ENCODE measurements at places on chromosomes 5 and 9.

GRCh38 chr9:35028341-35028740 lies 38.8 kb downstream of the DNAJB5 start:
- DNase-seq = no peak

- DNase-seq = peak; percentile 18
Measured at GRCh38 chr5:14663734-14664269, 716 bp upstream of the OTULIN start.

- DNase-seq = no peak
Measured at GRCh38 chr9:7936163-7936562, 136.6 kb upstream of the DMAC1 start.

- DNase-seq = peak; percentile 79
Measured at GRCh38 chr5:10761185-10761932, at the start of gene DAP. TSS of gene DAP (minus strand) at chr5:10761234. CDS start at chr5:10761068, 166 bp downstream.

DNA sequence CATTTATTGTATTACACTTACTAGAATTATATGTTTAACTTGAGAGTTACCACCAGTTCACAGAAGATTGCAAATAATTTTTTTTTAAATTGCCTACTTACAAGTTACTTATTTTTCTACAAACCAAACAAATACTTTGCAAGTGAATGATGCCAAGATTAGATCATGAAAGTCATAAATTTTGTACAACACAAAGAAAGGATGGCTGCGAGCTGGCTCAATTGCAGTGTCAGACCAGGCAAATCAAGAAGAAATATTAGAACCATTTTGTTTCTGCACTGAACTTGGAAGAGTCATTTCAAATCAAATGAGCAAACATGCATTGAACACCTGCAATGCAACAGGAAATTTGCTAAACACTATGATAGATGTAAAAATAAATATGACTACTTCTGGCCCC lies 97.3 kb downstream of the PLCXD3 start:
- no peak for DNase-seq

DNA sequence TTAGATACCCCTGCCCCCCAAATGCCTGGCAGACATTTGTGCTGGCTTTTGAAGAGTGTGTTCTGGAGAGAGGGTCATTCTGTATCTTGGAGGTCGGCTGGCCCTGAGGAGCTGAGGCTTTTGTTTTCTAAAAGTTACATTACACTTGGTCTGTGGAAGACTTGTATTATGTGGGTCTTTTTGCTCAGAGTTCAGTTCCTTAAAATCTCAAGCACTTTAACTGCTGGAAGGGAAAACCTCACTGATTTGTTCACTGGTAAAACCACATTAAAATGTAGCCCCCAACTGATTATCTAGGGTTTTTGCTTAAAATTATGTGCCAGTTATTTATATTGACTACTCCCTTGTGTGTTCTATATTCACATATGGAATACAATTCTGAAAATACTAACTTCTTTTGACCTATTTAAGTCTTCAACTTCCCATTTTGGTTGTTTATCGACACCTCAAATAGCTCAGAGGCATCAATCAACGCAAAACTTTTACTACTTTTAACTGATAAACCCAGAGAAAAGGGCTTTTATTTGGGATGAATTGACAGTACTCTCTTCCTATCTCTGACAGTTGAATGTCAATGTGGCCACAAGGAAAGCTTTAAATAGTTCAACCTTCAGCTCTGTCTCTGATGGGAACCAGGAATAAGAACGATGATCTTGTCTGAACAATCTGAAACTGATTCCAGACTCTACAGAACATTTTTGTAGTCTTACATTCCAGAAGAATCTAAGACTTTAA lies 54.0 kb upstream of the MAP3K1 start:
- DNase-seq = no peak

DNA sequence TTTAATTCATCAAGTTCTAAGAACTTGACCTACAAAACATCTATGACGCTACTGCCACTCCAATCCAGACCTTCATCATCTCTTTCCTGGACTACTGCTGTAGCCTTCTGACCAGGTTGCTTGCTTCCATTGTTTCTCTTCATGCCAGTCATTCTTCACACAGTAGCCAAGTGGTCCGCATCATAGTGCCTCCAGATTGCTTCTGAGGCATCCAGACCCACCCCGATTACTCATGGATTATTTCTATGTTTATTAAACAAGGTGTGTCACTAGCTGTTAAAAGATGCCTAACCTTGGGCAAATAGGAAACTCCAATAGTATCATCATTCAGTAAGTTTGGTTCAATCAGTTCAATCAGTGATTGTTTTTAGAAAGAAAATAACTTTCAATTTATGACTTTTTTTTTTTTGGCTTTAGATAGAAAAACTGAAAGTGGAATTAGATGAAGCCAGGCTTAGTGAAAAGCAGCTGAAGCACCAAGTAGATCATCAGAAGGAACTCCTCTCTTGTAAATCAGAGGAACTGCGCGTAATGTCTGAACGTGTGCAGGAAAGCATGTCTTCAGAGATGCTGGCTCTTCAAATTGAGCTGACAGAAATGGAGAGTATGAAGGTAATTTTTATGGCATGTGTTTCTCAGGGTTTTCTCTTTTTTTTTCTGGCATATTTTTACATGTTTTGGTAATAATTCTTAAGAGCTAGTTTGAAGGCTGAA lies 9.5 kb downstream of the SPDL1 start:
- no peak for DNase-seq

DNA sequence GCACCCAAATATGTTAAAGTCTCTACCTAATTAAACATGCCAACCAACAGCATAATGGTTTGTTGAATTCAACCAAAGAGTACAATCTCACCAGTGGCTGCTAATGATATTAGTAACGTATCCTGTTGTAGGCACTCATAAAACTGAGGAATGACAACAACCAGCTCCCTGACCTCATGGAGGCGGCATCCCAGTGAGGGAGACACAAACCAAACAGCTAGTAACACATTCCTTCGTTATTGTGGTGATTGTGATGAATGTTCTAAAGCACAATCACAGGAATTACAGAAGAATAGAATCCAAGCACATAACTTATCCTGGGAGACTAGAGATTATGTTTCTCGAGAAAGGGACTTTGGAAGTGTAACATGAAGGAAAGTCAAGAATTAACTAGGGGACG lies 224.6 kb downstream of the CTNND2 start:
- DNase-seq = no peak

GRCh38 chr5:134879456-134879855 lies 5.3 kb downstream of the TXNDC15 start:
- DNase-seq = no peak

GRCh38 chr9:124334568-124335319 lies 77.0 kb downstream of the NEK6 start:
- no peak for DNase-seq

DNA sequence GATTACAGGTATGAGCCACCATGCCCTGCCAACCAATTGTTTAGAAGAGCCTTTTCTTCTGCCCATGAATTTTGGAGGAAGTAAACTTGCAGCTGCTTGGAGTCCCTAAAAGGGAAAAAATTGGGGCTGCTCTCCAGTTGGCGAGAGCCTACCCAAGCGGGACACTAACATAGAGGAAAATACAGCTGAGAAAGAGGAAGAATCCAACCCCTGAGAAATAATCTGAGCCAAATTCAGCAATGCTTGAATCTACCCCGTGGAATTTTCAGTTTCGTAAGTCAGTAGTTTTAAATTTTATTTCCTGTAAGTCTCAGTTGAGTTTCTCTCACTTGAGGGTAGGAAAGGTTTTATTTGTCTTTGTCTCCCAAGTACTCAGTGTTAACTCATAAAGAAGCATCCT lies 30.4 kb upstream of the UBTD2 start:
- DNase-seq = no peak

DNA sequence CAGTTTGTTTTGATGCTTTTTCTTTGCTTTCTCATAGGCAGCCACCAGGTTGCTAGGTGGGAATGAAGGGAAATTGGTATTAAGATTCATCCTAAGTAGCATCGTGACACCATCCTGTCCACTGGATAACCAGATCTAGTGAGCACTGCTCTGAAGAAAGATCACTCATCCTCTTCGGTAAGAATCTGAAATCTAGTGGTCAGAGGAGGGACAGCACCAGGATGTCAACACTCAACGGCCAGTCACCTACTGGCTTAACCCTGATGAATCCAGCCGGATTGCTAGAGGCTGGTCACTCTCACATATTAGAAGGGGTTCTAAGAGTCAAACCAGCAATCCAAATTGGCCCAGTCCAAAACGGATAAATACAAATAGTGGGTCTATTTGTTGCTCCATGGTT lies 50.8 kb downstream of the DCP2 start:
- DNase-seq = no peak

- DNase-seq = no peak
Measured at GRCh38 chr5:52863715-52864290, 76.1 kb downstream of the ITGA1 start.

GRCh38 chr5:151633892-151634291 lies 42.8 kb upstream of the FAT2 start:
- no peak for DNase-seq

GRCh38 chr9:98995971-98996504 lies 52.3 kb downstream of the COL15A1 start:
- DNase-seq = no peak

GRCh38 chr9:112007575-112008240 lies 111.1 kb downstream of the UGCG start:
- no peak for DNase-seq

GRCh38 chr5:1769752-1770442 lies 29.7 kb downstream of the MRPL36 start:
- DNase-seq = no peak

GRCh38 chr9:130112538-130113151 lies 58.9 kb downstream of the GPR107 start:
- no peak for DNase-seq

Data from NCI-H1105 (cell line).